ENCODE measurements at places on chromosomes 1 and 21.

- no peak for DNase-seq
These were observed 372.1 kb downstream of the PTPRC start for GRCh38 chr1:199010933-199011332.

DNA sequence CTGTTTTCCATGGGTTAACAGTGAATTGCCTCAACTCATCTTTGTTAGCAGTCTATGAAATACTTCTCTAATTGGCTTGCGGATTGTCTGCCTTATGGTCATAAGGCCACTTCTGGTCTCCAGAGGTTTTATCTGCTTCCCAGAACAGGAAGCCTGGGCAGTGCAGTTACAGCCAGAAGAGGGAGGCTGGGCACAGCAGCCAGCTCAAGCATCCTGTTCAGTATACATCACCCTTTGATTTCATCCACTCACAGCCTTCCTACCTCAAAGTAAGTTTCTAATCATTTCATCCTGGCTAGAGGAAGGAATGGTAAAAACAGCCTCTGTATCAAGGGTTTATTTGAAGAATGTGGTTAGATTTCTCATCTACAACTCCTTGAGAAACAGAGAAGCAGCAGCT, 311.5 kb upstream of the DEPDC1 start:
- no peak for DNase-seq

DNA sequence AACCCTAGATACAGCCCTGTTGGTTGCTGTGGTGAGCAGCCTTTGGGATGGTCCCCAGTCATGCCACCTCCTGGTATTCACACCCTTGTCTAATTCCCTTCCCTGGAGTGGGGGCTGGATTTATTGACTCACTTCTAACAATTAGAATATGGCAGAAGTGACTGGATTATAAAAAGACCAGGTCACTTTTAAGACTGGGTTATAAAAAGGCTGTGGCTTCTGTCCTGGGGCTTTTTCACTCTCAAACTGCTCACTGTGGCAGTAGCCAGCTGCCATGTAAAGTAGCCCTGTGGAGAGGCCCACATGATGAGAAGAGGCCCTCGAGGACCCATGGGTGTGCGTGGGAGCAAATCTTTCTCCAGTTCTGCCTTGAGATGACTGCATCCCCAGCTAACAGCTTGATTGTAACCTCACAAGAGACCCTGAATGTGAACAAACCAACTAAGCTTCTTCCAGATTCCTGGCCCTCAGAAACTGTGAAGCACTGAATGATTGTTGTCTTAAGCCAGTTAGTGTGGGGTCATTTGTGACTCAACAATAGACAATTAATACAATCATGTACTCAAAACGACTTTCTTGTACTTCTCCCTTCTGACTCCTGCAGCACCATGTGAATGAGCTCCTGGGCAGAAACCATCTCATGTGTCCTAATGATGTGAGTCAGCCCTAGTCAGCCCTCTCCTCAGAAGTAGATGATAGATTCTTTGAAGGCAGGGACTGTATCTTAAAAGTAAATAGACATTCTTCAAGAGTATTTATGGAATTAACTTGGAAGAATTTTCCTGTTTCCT, 234.9 kb downstream of the TNR start:
- no peak for DNase-seq

- DNase-seq, result no peak
These were observed 4.5 kb downstream of the KLHDC7A start for GRCh38 chr1:18485227-18485626.

GRCh38 chr1:167056529-167057231, 33.5 kb downstream of the GPA33 start:
- no peak for DNase-seq

DNA sequence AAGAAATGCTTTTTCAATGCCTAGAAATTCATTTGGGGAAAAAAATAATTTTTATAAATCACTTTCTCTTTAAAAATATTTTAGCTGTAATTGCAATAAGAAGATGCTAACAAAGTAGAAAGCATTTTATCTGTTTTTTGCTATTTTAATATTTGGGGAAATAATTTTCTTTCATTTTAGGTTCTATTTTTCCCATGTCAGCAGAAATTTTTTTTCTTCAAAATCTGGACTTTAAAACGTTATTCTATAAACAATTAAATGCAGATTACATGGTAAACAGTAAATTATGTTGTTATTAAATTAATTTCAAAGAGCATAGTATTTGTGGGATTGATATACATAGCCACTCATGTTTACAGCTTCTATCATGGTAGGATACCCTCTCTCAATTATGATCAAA, 27.7 kb upstream of the RRP15 start:
- DNase-seq, result no peak

DNA sequence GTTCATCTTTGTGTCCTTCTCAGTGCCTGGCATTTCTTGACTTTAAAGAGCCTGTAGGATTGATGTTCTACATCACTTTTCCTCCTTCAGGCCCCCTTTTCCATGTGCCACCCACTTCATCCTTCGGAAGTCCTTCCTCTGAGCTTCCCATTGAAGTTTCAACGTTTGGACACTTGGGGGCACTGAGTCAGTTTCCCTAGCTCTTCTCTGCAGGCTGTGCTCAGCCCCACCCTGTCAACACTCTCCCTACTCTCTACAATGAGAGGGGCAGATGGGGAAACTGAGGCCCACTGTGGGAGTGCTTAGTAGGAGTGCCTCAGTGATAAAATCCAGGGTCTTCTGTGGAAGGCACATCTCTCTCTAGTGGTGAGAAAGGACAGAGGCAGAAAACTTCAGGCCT, 11.9 kb downstream of the KCNJ10 start:
- DNase-seq, result no peak

DNA sequence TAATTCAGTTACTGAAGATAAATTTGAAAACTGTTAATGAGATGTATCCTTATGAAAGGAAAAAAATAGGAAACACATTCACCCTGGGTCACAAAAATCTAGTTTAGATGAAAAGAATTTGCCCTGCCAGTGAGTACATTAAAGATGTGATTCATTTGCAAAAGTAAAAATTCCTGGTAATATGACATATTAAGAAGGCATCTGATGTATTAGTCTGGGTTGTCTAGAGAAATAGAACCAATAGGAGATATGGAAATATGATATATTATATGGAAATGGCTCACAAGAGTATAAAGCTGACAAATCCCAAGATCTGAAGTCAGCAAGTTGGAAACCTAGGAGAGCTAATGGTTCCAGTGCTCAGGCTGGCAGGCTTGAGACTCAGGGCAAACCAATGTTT, 153.8 kb downstream of the MRPL39 start:
- DNase-seq, result no peak

GRCh38 chr1:106571109-106571508, 485.4 kb upstream of the PRMT6 start:
- no peak for DNase-seq

DNA sequence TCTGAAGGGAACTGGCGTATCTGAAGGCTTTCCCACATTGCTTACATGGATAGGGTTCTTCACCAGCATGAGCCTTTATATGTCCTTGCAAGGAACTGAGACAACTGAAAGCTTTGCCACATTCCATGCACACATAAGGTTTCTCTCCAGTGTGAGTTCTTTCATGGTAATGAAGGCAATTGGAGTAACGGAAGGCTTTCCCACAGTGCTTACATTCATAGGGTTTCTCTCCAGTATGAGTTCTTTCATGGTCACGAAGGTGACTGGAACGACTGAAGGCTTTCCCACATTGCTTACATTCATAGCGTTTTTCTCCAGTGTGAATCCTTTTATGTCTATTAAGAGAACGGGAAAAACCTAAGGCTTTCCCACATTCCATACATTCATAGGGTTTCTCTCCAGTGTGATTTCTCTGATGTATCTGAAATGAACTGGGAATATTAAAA, 15.0 kb downstream of the ZNF124 start:
- no peak for DNase-seq

DNA sequence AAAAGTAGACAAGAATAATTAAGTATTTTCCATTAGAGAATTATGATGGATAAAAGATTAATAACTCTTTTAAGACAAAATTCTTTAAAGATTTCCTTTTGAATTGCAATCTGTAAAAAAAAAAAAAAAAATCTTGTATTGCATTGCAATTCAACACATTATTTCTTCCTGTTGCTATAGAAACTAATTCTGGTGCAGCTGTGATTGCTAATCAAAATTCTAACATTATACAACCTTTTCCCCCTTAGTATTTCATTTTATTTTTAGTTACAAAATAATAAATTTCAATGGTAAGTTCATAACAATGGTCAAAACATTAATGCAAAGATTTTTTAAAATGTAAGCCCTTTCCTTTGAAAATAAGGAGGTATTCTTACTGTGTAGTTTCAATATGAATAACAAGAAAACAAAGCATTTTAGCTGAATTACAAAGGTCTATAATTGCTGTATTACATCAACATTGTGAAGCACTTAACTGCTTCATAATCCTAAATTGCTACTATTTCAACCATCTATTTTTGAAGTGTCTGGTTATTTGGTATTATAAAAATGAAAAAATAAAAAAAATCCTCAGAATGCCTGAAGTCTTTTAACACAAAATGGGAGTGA, 135.0 kb downstream of the SYT14 start:
- no peak for DNase-seq

DNA sequence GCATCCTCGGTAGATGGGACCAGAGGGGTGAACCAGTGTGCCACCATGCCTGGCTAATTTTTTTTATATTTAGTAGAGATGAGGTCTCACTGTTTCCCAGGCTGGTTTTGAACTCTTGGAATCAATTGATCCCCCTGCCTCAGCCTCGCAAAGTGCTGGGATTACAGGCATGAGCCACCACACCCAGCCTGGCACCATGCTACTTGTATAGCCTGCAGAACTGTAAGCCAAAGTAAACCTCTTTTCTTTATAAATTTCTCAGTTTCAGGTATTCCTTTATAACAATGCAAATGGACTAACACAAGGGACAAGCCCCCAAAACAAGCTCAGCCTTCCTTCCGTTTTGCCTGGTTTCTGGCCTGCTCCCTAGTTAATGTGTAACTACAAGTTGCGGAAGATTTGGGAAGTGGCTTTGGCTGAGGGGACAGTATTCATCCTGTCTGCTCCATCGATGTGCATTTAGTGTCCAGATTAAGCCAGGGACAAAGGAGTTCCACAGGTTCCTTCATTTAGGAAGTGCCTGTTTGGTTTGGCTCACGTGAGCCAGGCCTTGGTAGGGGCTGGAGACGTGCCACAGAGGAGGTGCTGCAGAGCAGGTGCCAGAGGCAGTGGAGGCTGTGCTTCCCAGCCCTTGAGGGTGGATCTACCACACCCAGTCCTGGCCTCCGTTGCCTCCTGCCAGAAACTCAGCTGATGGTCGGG, 4.4 kb downstream of the AVPR1B start:
- DNase-seq, result no peak

- DNase-seq, result no peak
These were observed 54.3 kb downstream of the LRRC8C start for GRCh38 chr1:89687254-89687653.

DNA sequence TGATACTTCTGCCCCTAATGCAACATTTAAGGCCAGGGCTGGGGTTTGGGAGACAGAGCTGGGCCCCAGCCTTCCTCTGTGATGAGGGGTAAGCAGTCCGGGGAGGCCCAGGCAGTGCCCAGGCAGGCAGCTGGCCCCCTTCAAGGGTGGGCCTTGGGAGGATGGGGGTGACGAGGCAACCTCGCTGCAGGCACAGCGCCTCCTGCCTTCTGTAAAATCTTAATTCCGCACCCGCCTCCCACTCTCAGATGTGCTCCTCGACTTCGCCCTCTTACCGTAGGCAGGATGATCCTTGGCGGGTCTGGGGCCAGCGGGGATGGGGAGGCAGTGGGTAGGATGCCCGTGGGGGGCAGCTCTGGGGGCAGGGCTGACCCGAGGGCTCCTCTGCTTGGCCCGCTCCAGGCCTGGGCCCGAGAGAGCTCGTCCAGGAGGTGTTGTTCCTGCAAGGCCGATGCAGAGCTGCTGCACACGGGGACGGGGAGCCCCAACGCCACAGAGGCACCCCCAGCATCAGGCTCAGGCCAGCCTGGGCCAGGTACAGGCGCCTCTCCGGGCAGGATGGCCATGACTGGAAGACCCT, 9.1 kb downstream of the C21orf58 start:
- no peak for DNase-seq

- no peak for DNase-seq
These were observed 19.2 kb downstream of the CNIH3 start for GRCh38 chr1:224635356-224635755.

- no peak for DNase-seq
These were observed 34.4 kb downstream of the WLS start for GRCh38 chr1:68197891-68198290.

GRCh38 chr1:33500547-33500946, 28.1 kb downstream of the ZSCAN20 start:
- DNase-seq, result no peak

GRCh38 chr1:6979003-6979613, 193.9 kb downstream of the CAMTA1 start:
- no peak for DNase-seq
